ENCODE measurements at places on chromosomes 3 and 15.

DNA sequence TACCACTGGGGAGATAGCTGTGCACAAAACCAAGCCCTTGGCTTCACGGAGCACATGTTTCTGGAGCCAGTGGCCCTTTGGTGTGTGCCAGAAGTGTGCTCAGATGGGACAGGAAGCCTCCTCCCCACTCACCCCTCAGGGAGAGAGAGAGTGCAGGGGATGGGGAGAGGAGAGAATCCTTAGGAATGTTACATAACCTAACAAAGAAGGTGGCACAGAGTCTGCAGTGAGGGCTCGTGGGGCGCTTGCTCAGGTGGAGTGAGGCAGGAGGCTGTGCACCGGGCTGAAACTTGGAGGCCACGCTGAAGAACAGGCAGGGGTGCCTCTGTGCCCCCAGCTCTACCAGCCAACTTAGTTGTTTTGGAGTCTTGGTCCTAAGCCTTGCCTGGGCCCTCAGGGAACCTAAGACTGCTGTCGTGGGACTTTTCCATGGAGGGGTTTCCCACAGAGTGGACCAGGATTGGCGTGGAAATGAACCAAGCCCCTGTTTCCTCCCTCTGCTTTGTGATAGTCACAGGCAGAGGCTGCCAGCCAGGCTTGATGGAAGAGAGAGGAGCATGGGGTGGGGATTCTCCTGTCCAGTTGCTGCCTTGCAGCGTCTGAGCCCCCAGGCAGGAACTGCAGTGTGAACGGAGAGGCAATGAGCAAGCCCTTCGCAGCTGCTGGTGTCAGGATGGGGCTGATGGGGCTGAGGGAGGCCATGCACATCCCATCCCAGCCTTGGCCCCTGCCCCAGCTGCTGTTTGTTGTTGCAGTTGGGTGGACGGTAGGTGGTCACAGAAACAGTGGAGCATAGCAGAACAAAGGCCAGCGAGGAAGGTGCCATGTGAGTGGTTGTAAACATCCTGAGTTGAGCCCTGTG is 32.7 kb downstream of the PDIA5 start:
- DNase-seq: no peak

- DNase-seq: no peak
Measured at GRCh38 chr3:160451602-160452001, 2.0 kb upstream of the TRIM59 start.

DNA sequence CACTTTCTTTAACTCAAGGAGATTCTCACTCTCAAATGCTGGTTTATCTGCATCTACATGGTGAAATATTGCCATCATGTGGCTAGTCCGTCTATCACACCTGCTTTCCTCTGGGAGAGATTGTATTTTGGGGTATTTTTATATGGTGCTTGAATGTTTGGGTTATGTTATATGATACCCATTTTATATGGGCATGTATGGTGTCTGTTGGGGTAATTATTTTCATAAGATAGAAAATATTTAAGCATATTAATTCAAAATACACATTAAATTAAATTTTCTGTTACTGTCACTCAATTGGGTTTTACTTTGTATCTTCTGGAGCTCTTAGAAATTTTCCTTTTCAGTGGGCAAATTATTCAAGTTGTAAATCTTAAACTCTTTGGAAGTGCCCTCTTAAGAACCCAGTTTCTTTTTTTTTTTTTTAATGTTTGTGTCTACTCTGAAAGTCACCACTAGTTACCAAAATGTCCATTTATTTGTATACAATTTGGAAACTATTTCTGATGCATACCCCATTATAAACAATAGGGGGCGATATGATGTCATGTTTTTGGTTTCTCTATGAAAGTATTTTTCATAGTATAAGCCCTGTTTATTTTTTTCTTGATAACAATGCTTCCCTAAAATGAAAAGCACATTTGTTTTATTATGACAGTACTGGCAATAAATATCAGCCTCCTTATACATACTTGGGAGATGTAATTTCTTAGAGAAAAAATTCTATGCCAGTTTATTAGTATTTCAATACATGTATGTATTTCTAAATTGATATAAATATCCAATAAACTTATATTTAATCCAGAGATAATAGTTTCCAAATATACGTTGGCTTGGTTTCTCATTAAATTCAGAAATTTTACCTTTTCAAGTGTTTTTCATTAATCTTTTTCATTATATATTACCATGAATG is 36.1 kb upstream of the PLSCR5 start:
- DNase-seq: no peak

- DNase-seq: no peak
Measured at GRCh38 chr15:69185216-69185615, 24.8 kb downstream of the GLCE start.

- no peak for DNase-seq
Measured at GRCh38 chr3:43748179-43748578, 57.4 kb downstream of the ABHD5 start.

DNA sequence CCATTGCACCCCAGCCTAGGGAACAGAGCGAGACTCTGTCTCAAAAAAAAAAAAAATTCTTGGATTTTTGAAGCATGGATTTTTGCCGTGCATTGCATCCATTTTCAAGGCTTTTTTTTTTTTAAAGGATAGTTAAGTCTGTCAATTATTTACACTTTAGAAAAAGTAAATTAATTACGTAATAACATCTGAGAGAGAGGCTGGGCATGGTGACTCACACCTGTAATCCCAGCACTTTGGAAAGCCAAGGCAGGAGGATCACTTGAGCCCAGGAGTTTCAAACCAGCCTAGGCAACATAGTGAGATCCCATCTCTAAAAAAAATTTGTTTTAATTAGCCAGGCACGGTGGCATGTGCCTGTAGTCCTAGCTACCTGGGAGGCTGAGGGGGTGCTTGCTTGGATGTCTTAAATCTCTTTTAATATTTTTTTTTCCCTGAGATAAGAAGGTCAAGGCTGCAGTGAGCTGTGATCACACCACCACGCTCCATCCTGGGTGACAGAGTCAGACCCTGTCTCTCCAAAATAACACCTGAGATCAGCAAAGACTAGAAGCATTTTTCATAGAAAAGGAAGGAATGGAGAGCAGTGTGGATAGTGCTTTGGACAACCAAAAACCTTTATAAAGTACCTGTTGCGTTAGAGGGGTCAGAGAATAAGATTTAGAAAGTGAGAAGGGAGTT is 6.8 kb upstream of the SENP7 start:
- DNase-seq: no peak

DNA sequence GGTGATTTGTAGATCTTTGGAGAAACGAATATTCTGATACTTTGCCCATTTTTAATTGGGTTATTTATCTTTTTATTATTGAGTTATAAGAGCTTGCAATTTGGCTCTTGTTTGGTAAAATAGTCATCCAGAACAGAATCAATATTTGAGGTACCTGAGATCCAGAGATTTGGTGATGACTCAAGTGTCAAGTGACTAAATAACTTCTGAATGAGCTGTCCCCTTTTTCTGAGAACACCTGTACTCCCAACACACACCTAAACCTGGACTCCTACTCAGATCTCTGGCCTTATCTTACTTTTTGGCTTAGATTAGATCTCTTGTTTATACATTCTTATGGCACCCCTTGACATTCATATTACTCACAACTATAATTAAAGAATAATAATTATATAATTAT is 3.1 kb upstream of the TRA2B start:
- no peak for DNase-seq

Data from GM12892 (cell line).